ENCODE measurements at places on chromosomes 2 and 18.

DNA sequence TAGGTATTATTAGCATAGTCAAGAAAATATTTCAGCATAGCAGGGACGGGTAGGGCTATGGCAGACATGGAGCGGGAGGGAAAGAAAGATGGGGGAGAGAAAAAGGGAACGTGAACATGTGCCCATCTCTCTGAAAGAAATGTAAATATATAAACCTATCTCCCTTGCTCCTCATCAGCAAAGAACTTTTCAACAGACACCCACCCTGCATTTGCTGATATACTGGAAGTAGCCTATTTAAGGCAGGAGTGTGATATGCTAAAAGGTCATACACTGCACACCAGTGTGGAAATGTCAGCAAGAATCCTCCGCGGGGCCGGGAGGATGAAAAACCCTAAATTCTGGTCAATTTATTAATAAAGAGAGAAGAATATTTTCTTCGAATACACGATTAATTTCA lies 1.7 kb downstream of the MBOAT2 start:
- DNase-seq: no peak

DNA sequence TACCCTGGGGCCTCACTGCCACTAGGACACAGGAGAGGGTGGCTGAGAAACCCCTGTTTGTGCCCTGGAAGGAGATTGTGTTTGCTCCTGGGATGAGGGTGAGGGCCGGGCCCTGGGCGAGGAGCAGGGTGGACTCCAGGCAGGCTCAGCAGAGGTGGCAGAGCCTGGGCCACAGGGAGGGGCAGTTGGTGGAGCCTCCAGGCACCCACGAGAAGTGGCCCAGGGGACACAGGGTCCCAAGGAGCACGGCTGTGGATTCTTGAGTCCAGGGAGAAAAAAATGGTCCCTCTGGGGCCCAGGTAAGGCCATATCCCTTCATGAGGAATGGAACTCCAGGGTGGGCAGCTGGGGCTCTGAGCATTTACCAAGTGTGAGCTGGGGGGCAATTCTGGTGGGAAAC lies 8.3 kb downstream of the MAB21L4 start:
- DNase-seq: no peak

GRCh38 chr2:20126040-20126439 lies 74.6 kb upstream of the LAPTM4A start:
- DNase-seq: no peak

GRCh38 chr18:63890237-63890949 lies 2.9 kb downstream of the SERPINB2 start:
- DNase-seq: no peak

- no peak for DNase-seq
Observed at GRCh38 chr2:236257575-236257974, 6.6 kb downstream of the ASB18 start.

GRCh38 chr2:84781942-84782716 lies 98.8 kb downstream of the TRABD2A start:
- no peak for DNase-seq

- DNase-seq: no peak
Observed at GRCh38 chr18:76412818-76413565, 82.0 kb downstream of the ZNF516 start.

DNA sequence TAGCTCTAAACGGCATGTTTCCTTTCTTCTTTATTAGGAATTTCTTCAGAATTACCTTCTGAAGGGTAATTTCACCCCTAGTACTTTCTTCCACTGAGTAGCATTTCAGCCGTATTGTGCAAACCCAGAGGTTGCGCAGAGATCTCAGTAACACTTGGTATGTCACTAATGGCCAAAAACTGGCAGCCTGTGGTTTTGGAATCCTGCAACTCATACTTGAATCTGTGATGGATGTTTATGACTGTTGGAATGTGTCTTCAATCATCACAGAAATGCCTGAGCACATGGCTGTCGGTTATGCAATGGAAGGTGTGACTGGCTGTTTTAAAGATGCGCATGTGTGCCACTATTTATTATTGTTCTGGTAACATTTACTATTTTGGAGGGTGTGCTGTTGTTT lies 100.0 kb downstream of the COLEC12 start:
- DNase-seq: no peak

DNA sequence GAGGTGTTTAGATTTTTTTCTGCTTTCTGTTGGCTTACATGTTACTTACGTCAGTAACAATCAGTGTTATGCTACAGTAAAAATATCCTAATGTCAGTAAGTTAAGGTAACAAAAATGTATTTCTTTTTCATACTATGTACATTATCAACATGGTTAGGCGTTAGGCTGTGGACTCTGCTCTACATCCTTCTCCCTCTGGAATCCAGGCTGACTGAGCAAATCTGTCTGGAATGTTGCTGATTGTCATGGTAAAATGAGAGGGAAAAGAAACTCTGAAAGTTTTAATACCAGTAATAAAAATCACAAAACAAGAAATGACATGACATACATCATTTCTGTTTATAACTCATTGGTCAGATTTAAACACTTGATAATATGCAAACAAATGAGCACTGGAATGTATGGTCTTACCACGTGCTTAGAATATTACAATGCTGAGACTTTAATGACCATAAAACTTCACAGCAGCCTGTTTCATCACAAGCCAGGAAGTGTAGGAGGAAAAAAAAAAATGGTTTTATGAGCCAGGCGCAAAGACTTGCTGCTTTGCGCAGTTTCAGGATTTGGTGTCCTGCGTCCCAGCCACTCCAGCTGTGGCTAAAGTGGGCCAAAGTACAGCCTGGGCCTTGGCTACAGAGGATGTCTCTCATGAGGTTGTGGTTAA lies 252.4 kb downstream of the FSIP2 start:
- DNase-seq: no peak

DNA sequence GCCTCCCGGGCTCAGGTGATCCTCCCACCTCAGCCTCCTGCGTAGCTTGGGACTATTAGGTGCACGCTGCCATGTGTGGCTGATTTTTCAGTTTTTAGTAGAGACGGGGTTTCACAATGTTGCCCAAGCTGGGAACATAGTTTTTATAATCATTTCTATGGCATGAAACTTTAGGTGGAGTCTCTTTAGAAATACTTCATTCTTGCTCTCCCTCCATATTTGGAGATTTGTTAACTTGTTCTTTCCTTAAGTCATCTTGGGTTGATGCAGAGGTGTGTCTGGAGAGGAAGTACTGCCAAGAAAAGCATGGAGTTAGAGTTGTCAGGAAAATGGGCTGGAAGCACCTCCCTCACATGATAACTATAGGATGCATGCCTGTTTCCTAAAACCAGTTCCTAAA lies 17.4 kb downstream of the ZNF532 start:
- DNase-seq: no peak

GRCh38 chr2:217713395-217714286 lies 289.2 kb downstream of the TNS1 start:
- no peak for DNase-seq

DNA sequence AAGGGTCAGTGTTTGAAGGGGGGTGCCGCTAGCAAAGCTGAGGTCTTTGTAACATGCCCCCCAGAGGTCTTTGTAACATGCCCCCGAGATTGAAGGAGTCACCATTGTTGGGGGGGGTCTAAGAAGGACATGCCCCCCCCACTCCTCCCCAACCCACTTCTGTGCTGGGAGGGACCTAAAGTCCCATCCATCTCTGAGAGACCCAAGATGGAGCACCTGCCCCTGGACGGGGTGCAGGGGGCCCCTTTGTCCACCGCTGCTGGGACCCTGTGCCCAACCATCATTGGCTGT lies 5.9 kb upstream of the ASIC4 start:
- no peak for DNase-seq

- no peak for DNase-seq
Observed at GRCh38 chr2:145303536-145303935, 783.6 kb upstream of the ZEB2 start.

- no peak for DNase-seq
Observed at GRCh38 chr18:63376538-63376937, 9.5 kb upstream of the KDSR start.

GRCh38 chr2:47119001-47119400 lies 36.1 kb downstream of the STPG4 start:
- no peak for DNase-seq

DNA sequence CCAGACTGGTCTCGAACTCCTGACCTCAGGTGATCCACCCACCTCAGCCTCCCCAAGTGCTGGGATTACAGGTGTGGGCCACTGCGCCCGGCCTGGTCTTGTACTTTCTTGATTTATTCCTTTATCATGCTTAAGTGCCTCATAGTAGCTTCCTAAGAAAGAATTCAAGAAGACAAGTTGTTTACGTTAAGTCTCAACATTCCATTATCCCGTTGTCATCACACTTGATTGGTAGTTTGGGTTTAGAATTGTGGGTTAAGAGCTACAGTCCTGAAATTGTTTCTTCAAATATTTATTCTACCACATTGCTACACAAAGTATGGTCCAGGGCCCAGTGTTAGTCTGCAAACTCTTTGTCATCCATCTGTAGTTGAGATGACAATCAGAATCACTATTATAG lies 194.0 kb downstream of the VWC2L start:
- no peak for DNase-seq

- no peak for DNase-seq
Observed at GRCh38 chr2:58239243-58239925, 1.7 kb downstream of the FANCL start.

- DNase-seq: no peak
Observed at GRCh38 chr2:195445639-195446038, 211.4 kb upstream of the SLC39A10 start.

GRCh38 chr18:9392726-9393125 lies 58.2 kb downstream of the TWSG1 start:
- DNase-seq: no peak

- DNase-seq: no peak
Observed at GRCh38 chr2:167209784-167210183, 321.5 kb downstream of the XIRP2 start.

- DNase-seq: no peak
Observed at GRCh38 chr18:62341473-62341872, 16.4 kb downstream of the TNFRSF11A start.

DNA sequence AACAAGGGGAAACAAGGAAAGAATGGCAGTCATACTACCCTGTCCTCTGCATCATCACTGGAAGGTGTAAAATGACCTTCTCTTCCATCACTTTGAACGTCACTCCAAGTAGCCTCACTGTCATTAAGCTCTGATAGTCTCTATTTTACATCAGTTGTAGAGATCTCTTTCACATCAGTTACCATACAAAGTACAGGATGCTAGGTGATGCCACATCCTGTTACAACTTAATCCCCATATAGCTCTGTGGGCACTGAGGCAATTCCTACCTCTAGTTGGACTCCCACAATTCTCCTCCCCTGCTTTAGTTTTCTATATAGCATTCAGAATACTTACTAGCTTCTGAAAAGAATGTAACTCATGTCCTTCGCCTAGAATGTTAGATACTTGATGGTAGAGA lies 55.1 kb upstream of the TTC27 start:
- no peak for DNase-seq
